ENCODE measurements at places on chromosomes 4 and X.

GRCh38 chr4:10157478-10158332 lies 41.1 kb upstream of the WDR1 start:
- peak; percentile 8 for DNase-seq

DNA sequence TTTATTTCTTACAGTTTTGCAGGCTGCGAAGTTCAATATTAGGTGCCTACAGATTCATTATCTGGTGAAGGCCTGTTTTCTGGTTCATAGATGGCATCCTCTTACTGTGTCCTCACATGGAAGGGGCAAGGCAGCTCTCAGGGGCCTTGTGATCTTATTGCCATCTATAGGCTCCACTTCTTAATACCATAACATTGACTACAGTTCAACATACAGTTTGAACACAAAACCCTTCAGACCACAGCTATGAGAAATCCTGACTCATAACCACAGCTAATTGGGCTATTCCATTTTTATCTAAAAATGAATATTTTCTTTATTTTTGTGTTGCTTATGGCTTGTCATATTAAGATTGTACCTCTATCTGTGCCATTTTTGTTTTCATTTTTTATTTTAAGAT lies 72.3 kb downstream of the STAG2 start:
- no peak for DNase-seq

GRCh38 chr4:178480105-178480504 lies 1037.9 kb upstream of the AGA start:
- no peak for DNase-seq

- no peak for DNase-seq
Measured at GRCh38 chr4:81923140-81923539, 450.7 kb downstream of the HNRNPD start.

GRCh38 chr4:41216294-41217019 lies 2.1 kb upstream of the APBB2 start:
- DNase-seq: no peak

DNA sequence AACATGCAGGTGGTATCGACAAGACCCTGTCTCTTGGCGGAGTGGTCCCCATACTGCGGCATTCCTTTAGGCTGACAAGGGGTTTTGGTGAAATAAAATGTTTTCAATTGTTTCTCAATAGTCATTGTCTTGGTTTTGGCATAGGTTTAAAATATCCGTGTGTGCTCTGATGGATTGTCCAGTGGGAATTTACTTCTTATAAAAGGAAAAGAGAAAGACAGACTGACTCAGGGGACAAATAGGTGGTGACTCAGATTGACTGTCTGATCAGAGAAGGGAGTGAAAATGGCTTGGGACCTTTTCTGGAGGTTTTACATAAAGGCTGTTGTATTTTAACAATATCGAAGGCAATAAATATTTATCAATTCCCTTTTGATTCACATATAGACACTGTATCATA lies 129.8 kb downstream of the SORBS2 start:
- DNase-seq: no peak

DNA sequence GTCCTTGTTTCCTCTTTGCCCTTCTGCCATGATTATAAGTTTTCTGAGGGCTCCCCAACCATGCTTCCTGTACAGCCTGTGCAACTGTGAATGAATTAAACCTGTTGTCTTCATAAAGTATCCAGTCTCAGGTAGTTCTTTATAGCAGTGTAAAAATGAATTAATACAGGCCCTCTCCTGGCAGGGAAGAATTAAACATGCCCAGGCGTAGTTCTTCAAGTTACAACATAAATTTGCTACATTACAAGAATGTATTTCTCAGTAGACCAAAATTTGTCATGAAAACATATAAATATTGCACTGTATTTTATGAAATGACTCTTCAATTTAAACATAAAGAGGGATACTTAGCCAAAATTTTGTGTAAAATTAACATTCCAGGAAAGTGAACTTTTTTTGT lies 1089.9 kb upstream of the PCDH10 start:
- DNase-seq: no peak

- DNase-seq: no peak
Measured at GRCh38 chr4:10666616-10667015, 18.0 kb downstream of the CLNK start.

GRCh38 chr4:16785793-16786527 lies 112.5 kb downstream of the LDB2 start:
- DNase-seq: no peak

DNA sequence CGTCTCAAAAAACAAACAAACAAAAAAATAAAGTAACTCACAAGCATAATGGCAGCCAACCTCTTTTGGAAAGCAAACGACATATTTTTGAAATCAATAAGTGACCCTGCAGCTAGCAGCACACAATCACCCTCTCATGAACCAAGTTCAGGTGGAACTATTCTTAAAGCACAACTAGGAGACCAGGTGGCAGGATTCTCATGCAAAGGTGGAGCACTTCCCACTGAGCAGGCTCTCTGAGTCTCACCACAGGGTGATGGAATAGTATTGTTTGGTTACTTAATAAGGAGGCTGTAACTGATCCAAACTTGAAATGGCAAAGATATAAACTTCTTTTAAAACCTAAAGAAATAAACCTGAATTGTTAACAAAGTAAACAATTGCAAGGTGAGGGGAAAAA lies 1293.1 kb downstream of the PCDH19 start:
- no peak for DNase-seq

DNA sequence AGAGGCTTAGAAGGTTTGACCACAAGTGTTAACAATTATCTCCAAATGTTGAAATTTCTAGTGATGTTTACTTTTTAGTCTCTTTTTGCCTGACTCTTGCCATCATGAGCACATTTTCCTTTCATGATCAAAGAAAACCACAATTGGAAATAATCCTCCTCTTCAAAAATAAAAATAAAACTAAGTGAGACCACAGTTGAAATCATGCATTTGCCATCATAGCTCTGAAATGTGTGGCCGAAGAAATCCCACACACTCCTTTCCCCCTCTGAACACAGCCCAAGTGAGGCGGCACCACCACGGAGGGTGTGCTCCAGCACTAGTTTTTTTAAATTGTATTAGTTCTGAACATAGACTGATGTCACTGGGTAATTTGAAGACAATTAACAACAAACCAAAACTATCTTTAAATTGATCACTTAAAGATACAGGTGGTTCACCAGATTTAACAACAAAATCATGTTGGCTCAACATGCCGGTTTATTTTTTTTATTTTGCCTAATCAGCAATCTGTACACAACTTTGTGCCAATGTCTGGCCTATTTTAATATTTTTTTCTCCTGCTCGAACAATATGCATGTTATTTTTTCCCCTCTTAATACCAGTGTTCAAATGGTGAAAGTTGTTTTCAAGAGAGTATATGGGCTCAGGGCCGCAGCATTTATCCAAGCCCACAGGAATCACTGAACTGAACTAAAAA lies 17.6 kb downstream of the APBB2 start:
- DNase-seq: no peak

GRCh38 chr4:89539374-89539773 lies 231.8 kb upstream of the GPRIN3 start:
- no peak for DNase-seq

GRCh38 chr4:172125443-172125842 lies 312.2 kb downstream of the GALNTL6 start:
- DNase-seq: no peak

GRCh38 chr4:122960611-122961000 lies 38.2 kb upstream of the NUDT6 start:
- DNase-seq: no peak

DNA sequence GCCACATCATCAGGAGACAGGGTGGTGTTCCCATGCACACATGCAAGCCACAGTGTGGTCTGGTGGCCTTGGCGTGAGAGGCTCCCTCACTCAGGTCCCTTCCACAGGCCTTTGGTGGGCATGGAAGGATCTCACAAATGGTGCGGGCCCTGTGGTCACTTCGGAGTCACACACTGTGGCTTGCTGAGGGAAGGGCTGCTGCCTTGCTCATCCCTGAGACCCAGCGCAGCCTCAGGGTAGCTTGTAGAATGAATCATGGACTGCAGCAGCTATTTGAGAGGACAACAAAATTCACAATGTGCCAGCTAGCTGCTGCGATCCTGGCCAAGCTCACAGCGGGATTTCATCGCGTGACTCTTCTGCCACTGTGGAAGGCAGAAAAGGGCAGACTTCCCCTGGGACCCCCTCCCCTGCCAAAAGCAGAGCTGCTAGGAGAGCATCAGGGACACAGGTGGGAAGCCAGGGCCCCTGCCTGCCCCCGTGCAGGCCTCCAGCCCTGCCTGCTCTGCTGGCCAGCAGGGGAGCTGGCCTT lies 106.4 kb downstream of the ABLIM2 start:
- no peak for DNase-seq

GRCh38 chr4:66252291-66252690 lies 582.0 kb upstream of the EPHA5 start:
- no peak for DNase-seq

DNA sequence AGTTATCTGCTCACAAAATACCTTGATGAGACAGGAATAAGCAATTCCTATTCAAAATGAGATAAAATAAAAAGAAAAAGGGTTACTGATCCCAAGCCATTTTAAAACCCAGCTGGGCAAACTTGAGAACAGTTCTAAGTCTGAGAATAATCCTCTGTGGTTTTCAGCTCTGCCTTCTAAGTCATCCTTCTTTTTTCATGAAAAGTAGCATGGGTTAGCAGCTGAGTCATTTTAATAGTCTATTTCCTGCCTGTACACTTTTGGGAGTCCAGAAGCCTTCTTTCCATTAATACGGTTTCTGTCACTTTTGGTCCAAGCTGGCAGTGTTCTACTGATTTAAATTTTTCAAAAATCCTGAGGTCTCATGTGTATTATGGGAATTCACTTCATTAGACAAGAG lies 374.3 kb downstream of the IQCM start:
- DNase-seq: no peak

DNA sequence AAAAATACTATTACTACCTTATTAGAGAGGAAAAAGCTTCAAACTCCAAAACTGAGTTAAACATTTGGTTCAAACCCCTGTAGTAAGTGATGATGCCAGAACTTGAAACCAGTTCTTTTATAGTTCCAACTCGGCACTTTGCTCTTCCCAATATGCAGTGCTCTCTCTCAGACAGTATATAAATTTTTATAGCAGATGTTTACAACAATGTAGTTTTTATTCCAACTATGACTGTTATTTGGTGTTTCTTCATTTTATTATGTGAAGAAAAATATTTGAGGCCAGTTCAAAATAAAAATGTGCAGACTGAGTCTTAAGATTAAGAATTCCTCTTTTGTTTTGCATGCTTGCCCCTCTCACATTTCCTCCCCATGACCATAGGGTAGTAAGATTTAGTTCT lies 2.9 kb upstream of the PPP4R3C start:
- no peak for DNase-seq

DNA sequence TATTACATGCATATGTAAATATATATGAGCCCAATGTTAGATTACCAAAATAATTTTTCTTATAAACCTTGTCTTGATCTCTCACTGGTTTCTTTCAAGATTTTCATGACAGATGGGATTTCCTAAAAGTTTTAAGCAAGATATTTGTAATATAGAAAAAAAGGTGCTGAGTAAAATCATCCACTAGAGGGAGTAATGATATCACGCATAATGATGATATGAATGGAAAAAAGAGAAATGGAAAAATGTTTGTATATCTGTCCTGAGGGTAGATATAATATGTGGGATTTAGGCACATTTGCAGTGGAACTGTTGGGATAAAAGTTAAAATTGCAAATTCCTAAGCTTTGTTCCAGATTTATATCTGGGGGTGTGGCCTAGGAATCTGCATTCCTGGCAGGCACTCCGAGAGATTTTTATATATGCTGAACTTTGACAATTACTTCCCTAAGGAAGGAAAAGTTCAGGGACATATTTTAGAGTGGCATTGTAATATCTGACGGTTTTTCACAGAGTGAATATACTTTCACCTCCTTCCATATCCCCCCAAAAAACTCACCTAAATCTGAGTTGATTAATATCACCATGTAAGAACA lies 60.5 kb downstream of the TMA16 start:
- no peak for DNase-seq

DNA sequence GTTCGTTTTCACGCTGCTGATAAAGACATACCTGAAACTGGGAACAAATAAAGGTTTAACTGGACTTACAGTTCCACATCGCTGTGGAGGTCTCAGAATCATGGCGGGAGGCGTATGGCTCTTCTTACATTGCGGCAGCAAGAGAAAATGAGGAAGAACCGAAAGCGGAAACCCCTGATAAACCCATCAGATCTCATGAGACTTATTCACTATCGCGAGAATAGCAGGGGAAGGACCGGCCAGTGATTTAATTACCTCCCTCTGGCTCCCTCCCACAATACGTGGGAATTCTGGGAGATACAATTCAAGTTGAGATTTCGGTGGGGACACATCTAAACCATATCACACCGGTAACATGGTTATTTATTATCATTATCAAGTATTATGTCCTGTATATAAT lies 2204.5 kb downstream of the ARAP2 start:
- DNase-seq: no peak

DNA sequence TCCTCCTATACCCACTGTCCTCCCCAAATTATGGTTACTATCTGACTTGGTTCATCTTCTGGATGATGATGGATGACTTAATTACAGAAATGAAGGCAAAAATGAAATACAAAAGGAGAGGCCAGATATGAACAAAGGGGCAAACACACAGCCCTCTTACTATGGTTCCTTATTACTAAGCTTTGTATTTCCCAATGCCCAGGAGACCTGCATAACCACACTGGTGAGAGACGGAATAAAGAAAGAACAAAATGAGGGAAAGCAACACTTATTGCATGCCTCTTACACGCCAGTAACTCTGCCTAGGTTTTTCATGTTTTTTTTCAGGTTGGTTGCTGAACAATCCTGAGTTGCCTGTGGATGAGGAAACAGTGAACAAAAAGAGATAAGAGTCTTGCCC lies 120.5 kb downstream of the SLC10A7 start:
- DNase-seq: no peak

GRCh38 chrX:72080150-72080549 lies 51.6 kb downstream of the RTL5 start:
- no peak for DNase-seq

GRCh38 chr4:83305187-83305586 lies 20.6 kb upstream of the COQ2 start:
- DNase-seq: no peak

DNA sequence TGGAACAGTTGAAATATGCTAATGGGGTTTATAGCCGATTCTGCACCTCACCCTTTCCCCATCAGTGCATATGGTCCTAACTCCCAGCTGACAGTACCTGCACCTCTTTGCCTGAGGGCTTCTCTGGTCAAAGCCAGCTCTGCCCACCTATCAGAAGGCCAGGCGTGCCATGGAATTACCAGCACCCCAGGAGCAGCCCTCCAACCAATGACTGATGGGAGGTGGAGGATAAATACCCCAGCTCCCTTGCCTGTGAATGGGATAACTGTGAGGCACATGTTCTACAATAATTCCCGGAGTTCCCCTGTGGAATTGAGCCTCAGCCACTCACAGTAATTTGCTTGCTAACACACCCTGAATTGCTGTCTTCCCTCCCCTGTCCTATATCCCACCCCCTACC lies 572.0 kb downstream of the BCOR start:
- DNase-seq: no peak
